ENCODE measurements at places on chromosomes 16 and 17.

GRCh38 chr17:38421171-38421841, 7.0 kb upstream of the ARHGAP23 start:
- no peak for DNase-seq

GRCh38 chr17:46212634-46213435, 19.6 kb upstream of the KANSL1 start:
- DNase-seq: no peak

- no peak for DNase-seq
These were observed 12.0 kb downstream of the VAC14 start for GRCh38 chr16:70788668-70789594.

DNA sequence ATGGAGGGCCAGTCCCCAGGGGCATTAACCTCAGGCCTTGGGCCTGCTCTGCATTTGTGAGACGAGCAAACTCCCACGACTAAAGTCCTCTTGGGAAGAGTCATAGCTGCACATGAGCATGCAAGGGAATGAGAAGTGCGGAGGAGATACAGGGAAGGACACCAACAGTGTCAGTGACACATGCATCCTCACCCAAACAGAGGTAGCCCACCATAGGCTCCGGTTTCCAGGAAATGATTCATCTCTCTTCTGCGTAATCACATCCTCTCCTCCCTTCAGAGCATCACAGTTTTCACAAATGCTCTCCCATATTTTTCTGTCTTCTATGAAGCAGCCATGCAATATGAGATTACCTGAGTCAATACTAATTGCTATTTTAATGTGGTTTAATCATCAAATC, 725.7 kb upstream of the GOT2 start:
- no peak for DNase-seq

DNA sequence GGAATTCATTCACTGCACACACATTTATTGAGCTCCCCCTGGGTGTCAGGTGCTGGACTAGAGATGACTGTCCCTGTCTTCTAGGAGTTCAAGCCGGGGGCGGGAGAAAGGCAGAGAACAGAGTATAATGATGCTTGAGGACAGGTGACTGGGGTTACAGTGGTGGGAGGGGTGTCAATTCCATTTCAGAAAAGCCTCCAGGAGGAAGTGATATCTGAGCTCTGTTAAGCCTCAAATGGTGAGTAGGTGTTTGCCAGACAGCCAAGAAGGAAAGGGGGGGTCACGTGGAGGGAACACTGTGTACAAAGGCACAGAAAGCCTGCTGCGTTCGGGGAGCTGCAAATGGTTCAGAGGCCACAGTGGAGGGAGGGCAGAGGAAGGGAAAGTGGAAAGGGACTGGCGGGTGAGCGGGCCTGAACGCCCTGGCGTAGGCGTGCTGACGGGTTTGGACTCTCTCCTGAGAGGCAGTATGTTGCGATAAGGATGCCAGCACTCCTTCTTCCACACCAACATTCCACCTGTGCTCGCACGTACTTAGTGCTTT, 9.7 kb upstream of the NXPH3 start:
- no peak for DNase-seq

- no peak for DNase-seq
These were observed 3.9 kb upstream of the OSGIN1 start for GRCh38 chr16:83948914-83949723.

DNA sequence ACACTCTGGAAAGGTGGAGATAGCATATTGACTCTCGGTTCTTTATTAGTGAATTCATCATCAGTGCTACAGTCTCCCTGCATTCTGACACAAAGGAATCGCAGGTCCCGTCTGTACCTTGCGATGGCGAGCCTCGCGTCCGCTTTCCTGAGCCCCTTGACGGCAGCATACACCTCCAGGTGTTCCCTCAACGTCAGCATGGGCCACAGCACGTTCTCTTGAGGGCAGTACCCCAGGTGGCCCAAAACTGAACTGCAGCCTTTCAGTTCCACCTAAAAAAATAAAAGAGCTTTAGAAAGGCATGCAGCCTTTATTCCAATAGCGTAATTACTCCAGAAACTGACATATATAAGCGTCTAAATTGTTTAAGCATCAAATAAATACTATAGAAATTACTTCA, 24.2 kb upstream of the ABCA9 start:
- DNase-seq: no peak

DNA sequence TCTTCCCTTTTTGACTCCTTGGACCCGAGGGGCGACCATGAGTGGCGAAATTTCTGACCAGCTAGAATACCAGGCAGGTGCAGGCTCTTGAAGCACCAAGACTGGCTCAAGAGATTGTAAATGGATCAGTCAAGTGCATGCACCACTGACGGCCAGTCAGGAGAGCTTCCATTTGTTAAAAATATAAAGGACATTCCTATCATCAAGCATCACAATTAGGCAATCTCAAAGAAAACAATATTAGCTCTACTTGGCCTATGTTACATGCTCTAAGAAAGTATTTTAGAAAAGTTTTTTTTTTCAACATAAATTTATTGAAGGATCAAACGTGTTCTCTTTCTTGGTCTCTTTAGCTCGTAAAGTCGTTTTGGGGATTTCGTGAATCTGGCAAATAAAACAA, 1.5 kb upstream of the PRKCA start:
- no peak for DNase-seq

DNA sequence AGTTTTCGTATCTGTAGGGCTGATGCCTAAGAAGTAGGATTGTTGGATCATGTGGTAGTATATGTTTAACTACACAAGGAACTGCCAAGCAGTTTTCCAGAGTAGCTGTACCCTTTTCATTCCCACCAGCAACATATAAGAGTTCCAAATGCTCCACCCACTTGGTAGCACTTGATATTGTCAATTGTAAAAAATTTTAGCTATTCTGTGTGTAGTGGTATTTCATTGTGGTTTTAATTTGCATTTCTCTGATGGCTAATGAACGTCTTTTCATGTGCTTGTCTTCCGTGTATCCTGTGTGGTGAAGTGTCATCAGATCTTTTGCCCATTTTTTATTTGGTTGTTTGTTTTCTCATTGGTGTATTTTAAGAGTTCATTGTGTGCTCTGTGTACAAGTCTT, 69.7 kb downstream of the TANC2 start:
- DNase-seq: no peak

DNA sequence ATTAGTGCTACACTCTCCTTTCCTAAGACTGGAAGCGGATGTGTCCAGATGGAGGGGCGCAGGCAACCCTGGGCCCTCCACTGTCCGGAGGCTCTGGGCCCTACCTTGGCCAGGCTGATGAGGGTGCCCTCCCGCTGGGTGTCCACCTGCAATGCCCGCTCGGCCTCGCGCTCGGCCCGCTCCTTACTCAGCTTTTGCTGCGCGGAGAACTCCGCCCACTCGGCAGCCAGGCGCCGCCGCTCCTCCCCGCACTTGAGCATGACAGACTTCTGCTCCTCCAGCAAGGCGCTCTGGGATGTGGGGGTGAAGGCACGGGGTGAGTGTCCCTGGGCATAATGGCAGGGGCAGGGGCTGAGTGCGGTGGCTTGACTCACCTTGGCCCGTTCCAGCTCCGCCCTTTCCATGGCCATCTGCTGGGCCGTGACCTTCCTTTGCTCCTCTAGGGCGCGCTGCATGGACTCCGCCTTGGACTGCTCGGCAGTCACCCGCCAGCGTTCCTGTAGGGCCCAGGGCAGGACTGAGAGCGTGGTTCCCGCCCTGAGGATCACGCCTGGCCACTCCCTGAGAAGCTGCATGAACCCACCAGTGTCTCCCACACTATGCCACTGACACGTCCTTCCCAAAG, 10.1 kb upstream of the MRPL38 start:
- no peak for DNase-seq

- no peak for DNase-seq
These were observed 8.0 kb upstream of the SLC12A3 start for GRCh38 chr16:56856876-56857447.

DNA sequence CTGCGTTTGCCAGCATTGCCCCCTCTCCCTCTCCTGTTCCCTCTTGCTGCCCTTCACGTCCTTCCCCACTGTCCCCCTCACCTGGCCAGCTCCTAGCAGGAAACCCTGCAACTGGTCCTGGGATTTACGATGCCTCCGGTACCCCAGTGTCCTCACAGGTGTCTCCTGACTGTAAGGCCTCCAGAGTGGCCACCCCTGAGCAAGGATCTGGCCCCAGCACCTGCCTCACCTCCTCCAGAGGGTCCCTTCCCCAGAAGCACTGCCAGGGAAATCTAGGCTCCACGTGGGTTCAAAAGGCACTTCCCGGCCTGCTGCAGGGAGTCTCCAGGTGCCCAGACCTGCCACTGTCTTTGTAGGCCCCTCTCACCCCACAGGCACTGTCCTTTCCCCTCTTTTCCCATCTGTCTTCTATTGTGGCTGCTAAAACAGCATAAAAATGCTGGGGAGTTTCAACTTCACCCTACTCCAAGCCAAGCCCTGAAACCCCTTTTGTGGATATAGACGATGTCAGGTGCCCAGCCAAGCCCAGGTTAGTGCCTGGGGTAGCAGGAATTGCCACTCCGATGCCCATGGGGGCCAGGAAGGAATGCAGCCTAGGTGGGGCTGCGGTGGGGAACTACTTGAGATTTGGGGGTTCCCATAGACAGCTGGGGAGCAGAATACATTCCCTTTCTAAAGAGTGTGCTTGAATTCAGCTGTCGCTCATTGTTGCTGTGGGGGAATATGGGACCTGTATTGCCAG, 25.7 kb downstream of the RAB11FIP4 start:
- no peak for DNase-seq

DNA sequence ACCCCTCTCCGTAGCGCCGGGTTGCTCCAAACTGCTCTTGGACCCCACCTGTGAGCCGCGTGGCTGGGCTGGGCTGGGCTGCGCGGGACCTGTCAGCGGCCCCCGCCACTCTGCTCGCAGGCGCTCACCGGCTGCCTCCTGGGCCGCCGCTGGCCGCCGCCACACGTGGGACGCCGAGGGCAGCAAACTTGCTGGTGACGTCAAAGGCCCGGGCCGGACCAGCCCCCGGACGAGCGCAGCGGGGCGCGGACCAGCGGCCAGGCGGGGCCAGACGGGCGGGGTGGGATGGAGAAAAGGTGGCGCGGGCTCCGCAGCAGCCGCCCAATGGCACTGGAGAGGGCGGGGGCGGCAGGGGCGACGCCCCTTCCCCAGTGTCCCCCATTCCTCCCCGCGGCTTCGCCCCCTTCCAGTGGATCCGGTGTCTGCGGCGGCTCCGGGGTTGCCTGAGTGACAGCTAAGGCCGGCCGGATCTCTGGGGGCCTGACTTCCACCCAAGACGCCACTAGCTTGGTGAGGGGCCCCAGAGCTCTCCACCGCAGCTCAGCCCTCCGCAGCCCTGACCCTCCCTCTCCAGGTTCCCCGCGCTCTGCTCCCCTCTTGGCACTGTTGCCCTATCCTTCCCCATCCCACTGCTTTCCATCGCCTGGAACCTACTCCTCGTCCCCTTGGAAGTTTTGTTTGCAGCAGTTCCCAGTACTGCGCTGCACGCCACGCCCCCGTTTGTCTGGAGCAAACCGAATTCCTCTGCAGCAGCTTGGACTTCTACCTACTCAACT, at the start of gene HS3ST3A1:
HS3ST3A1 (minus strand) TSS at position 154 of the 776 bp plus-strand sequence. CDS start 800 bp downstream, outside the sequence.
- DNase-seq: no peak

DNA sequence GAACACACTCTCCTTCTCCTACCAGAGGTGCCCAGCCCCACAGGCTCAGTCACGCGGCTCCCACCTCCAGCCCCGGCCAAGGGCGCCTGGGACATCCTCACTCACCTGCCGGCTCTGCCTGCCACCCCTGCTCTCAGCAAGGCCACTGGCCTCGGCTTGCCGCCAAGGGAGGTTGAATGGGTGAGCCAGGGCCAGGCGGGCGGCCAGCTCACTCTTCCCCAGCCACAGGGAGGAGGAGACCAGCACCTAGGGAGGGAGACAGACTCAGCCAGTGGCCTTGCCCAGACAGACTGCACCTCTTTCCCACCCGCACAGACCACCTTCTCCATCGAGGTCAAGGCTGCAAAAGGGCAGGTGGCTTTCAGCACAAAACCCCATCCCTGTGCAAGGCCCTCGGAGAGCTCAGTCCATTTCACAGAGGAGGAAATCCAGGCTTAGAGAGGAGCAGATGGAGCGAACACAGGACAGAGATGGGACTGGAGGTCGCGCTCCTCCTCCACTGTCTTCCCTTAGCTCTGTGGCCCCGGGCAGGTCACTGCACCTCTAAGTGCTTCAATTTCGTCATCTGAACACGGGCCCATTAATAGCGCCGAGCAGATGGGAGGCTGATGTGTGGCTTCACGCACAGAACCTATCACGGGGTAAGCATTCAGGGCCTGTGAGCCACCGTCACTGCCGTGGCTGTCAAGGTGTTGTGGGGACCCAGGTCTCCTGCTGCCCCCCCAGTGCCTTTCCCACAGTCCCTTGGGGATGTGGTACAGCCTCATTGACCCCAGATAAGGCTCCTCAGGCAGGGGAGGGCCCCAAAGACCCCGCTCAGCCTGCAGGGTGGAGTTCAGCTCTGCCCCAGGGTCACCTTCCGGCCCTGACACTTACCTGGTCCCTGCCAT, 56.1 kb downstream of the RMI2 start:
- DNase-seq: no peak
